ENCODE measurements at places on chromosomes 2 and 18.

- no peak for ATAC-seq
Measured at GRCh38 chr18:77038182-77038858, 94.3 kb downstream of the MBP start.

- ATAC-seq = peak; percentile 43
Measured at GRCh38 chr2:222671259-222672067, at the start of gene MOGAT1. TSS of gene MOGAT1 (plus strand) at chr2:222671658. CDS start at chr2:222671786, 128 bp downstream.

DNA sequence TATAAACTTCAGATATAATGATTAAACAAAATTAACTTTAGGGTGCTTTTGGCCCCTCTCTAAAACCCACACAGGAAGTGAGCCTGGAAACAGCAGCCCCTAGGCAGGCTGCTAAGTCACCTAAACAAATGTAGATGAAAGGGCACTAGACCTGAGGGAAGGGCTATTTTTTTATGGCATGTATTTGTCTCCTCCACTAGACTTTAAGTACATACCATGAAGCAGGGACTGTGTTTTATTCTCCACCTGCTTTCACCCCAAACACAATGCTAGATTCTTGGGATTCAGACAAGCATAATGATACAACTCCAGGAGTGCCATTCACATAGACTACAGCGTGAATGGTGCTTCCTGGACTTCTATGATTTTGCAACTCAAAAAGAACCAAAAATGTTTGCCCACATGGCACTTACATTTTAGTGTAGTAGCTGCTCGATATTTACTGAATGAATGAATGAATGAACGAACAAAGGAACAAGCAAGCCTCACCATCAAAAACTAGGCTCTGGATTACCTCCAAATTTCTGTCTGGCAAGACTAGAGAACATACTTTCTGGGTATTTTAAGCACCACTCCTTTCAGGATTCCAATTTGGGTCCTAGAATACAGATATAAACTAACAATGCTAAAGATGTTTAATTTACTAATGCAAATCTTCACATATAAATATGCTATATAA lies 10.1 kb downstream of the ATAD2B start:
- ATAC-seq = peak; percentile 58

DNA sequence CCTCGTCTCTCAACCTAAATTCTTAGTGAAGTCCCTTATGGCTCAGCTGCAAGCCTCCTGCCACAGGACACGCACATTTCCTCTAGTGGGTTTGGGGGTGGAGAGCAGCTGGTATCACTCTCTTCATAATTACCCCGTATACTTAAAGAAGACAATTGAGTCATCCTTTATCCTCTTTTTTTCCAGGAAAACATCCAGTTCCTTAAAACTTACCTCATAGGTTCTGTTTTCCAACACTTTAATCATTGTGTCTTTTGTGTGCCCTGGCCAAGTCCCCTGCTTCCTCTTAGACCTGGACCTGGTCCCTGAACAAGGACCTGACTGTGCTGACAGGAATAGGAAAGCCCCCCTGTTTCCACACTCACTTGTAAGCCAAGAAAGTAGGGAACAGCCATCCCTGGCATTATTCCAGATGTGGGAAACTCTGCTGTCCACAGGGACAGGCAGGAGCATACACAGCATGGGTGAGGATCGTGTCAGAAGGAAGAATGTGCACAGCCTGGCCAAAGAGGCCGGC lies 42.3 kb upstream of the MYO1B start:
- ATAC-seq = peak; percentile 68
